ENCODE measurements at places on chromosomes 1 and 21.

- no peak for DNase-seq
Measured at GRCh38 chr1:61420909-61421835, 303.8 kb downstream of the TM2D1 start.

DNA sequence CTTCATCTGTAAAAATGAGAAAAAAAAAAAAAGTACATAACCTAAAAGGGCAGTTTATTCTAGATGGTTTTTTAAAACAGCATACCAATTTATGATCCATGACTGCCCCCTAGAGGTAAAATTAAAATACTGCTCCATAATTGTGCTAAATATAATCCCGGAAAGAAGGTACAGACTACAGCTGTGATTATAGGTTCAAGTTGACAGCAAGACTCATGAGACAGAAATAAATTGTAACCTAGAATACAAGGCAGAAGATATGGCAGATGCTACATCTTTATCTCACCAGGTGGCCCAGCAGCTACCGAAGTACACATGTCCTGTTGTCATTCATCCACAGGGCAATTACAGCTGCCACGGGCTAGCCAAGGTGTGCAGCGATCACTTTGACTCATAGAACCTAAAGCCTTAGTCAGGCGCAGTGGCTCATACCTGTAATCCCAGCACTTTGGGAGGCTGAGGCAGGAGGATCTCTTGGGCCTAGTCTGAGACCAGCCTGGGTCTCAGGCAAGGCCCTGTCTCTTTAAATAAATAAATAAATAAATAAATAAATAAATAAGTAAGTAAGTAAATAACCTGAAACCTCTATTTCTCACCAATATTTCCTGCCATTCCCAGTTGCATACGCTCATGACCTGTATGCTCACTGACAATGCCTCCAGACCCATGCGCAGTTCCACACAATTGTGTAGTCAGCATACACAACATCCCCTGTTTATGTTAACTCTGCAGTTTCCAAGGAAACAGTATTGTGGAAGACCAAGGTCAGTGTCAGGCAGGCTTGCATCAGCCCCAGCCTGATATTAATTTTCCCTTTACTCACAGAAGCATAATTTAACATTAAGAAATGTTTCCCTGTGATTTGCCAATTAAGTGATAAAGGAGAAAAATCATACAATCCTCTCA lies 18.3 kb upstream of the PPIE start:
- no peak for DNase-seq

DNA sequence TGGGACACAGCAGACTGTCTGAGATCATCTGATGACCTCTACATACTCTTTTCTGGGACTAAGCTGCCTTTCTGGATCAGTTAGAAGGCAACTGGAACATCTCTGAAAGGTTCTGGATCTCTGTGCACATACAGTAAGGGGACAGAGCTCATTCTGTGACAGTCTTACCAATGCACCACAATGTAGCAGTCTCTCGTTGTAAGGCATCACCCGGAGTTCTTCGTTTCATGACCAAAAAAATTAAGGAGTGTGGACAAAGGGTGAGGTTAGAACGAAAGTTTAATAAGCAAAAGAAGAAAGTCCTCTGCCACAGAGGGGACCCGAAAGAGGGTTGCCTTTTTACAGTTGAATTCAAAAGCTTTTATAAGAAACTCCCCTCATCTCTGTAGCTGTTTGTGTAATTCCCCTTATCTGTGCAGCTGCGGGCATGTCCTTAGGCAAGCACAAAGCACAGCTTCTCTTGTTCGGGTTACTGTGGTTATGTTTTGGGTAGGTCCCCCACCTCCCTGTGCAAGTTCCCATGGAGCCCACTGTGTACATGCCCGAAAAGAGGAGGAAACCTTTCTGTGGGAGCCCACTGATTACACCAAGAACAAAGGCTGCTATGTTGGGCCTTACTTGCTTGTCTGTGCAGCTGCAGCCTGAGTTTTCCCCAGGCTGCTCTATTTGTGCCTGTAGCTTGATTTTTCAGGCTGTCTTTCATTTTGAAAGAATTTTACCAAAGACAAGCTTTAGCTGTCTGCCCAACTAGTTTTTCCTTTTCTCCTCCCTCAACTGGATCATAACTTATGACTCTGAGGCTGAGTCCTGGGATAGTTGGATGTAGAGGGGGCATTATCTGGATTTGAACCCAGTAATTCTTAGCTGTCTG lies 53.1 kb upstream of the CACNA1E start:
- peak; percentile 28 for DNase-seq

GRCh38 chr1:29017235-29017634 lies 102.9 kb downstream of the EPB41 start:
- no peak for DNase-seq

DNA sequence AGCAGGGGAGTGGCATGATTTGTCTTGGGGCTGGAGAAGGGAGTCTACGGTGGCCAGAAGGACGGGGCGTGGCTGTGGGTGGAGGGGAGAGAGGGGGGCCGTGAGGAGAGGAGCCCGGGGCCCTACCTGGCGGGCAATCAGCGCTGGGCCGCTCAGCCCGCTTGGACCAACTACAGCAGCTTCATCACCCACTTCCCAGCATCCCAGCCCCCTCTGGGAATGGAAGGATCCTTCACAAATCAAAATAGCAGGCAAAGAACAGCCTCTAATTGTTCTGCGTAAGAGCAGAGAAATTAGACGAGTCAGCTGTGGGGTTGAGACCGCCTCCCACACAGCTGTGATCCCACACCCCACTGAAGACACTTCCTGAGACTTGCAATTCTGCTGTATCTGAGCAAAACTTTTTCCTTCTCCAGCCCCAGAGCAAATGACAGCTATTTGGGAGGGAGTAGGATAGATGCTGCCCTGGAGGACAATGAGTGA lies 43.5 kb downstream of the OPRD1 start:
- DNase-seq: no peak

DNA sequence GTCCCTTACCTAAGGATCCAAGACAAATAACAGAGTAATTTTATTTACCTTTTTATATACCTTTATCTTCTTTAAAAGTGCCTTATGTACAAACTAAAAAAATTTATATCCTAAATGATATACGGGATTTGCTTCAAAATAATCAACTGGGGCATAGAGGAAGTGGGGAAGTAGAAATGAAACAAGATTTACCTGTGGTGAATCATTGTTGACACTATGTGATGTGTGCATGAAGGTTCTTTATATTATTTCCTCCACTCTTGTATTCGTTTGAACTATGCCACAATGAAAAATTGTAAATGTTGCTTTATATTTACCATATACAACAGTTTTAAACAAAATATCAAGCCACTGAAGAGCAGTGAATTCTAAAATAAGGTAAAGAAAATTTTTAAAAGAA lies 13.0 kb downstream of the RGS7 start:
- no peak for DNase-seq

DNA sequence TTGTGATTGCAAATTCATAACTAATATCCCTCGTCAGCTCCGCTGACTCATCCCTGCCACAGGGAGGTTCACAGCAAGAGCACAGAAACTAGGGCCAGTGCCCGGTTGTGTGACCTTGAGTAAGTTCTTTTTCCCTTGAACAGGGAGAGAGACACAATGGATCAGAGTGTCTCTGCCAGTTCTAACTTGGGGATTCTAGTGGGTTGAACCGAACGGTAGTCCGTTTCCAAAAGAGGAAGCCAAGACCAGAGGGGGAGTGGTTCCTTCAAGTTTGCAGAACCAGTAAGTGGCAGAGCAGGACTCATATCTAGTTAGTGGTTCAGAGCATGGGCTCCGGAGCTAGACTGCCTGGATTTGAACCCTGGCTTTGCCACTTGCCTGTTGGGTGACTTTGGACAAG lies 4.9 kb upstream of the SHISA4 start:
- DNase-seq: no peak

DNA sequence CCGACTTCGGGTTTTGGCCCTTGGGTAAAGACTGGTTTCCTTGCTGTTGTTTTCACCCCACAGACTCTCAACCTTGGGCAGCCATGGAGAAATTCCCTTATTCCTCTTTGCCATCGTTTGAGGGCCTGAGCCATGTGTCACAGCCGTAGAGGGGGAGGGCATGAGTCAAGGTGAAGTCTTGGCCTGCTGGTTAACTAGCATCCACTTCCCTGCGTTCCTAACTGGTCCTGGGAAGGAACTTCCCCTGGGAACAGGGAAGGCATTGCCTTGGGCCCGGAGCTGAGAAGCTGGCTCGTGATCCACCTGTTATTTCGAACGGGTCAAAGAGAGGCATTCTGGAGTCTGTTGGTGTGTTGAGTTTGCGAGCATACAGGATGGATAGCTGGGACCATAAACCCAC lies 464.9 kb downstream of the CAMTA1 start:
- no peak for DNase-seq
